ENCODE measurements at places on chromosomes 3 and 15.
A peak's percentile ranks its signal among the peaks of the same experiment; 100 is the strongest.

DNA sequence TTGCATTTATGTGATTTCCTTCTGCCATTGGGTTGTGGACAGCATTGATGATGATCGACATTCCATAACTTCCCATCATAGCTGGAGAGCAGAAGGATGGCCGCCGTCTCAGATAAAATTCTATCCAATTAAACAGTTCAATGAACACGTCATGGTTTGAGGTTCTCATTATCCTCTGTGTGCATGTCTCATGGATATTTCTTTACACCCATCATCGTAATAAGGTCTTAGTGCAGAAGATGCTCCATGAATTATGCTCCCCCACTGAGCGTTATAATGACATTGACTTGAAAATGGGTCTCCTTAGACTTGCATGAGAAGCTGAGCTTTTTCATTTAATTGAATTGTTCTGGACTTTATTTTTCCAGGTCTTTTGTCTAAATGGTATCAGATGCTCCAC is 92.1 kb downstream of the TRIM42 start:
- no peak for DNase-seq

- DNase-seq, result no peak
Measured at GRCh38 chr3:153069598-153070510, 92.2 kb upstream of the RAP2B start.

- DNase-seq, result no peak
Measured at GRCh38 chr3:56681984-56682461, 1.0 kb downstream of the TASOR start.

GRCh38 chr3:186544281-186544680 is at the start of gene CRYGS:
CRYGS (minus strand) TSS chr3:186544380; CDS start chr3:186544326, 54 bp downstream.
- DNase-seq, result no peak

GRCh38 chr15:71212146-71212545 is 96.9 kb downstream of the THSD4 start:
- DNase-seq, result no peak

DNA sequence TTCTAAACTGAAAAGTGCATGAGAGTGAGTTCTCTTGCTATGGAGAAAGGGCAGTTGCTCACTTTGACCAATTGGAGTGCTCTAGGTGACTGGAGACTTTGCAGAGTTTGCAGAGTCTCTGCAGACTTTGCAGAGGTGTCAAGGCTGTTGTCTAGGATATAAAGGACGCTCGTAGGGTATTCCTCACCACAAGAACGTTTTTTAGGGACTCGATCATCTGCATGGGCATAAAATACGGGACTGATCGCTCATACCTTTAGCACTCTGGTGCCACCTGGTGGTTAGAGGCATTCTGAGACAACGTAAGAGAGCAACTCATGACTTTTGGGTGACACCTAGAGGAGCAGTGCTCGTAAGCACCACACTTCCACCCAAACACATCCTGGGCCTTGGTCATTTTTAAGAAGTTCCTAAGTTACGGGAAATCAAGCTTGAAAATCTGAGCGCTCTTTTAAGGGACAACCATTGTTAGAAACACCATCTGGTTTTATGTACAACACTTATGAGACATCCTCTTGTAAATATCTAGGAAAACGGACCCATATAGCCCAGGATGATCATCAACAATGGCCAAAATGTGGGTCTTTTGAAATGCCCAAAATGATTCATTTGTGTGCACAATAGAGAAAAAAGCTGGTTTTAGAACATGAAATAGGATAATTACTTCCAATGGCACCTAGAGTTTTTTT is 51.6 kb upstream of the XCR1 start:
- peak; percentile 65 for DNase-seq

DNA sequence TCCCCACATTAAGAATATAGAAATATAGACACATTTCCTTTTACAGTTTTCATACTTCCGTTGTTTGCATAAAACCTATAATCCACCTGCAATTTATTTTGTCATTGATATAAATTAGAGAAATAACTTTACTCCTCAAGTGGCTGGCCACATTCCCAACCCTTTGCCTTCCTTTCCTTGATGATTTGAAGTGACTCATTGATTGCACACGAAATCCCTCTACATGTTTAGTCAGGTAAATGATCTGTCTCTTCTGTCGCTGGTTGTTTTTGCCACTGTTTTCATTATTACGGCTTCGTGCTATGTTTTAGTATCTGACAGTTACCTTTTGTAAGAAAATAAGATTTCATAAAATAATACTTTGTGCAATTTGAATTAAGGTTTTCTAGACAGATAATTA is 272.2 kb upstream of the NR2E3 start:
- DNase-seq, result no peak

DNA sequence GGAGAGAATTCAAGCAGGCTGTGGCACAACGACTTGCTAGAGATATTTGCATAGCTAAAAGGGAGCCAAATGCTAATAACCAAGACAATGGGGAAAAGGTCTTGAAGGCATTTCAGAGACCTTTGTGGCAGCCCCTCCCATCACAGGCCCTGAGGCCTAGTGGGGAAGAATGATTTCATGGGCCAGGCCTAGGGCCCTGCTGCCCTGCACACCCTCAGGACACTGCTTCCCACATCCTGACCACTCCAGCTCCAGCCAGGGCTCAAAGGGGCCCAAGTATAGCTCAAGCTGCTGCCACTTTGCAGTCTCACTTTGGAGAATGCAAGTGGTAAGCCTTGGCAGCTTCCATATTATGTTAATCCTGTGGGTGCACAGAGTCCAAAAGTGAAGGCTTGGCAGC is 21.5 kb upstream of the PTPN23 start:
- DNase-seq, result no peak

DNA sequence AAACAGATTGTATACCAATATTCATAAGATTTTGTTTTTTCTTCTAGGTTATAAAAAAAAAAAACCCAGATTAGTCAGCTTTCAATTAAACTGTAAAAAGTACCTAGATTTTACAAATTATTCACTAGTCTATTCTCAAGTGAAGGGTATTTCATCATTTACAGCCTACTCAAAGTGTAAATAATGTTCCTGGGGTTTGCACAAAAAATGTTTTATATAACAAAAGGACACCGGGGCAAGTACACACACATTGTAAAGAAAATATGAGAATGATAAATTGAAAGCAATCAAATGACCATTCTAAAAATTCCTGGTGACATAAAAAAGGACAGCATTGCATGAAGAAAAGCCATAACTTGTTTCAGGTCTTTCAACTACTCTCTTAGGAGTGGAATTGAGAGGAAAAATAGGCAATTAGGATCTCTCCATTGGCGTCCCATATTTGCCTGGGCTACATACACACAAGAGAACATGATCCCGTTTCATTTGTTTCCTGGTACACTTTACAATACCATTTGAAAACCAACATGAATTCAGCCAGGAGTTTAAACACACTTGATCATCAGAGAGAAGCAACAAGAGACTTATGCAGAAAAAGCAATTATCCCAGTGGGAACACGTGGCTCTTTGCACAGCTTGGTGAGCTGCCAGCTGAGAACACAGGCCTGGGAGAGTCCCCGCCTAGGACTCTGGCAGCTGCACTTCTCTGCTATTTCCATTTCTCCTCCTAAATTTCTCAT is 1039.2 kb downstream of the ROBO1 start:
- DNase-seq, result no peak

DNA sequence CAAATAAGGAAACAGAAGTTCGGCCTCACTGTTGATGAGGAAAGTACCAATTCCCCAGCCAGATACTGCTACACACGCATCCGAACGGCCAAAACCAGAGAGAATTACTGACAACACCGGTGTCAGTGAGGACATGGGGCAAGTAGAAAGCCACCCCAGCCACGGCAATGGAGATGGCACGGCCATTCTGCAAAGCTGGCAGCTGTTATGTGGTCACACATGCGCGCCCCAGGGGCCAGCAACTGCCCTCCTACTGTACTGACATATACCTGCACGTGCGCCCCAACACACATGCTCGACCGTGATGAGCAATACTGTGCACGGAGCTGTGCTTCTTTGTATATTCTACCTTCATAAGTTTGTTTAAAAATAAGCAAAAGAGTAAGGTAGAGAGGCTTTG is 217.4 kb downstream of the ADAMTS17 start:
- no peak for DNase-seq

GRCh38 chr3:130801473-130801872 is 54.8 kb upstream of the PIK3R4 start:
- no peak for DNase-seq

GRCh38 chr15:79640206-79640605 is 208.1 kb downstream of the MINAR1 start:
- DNase-seq, result no peak

DNA sequence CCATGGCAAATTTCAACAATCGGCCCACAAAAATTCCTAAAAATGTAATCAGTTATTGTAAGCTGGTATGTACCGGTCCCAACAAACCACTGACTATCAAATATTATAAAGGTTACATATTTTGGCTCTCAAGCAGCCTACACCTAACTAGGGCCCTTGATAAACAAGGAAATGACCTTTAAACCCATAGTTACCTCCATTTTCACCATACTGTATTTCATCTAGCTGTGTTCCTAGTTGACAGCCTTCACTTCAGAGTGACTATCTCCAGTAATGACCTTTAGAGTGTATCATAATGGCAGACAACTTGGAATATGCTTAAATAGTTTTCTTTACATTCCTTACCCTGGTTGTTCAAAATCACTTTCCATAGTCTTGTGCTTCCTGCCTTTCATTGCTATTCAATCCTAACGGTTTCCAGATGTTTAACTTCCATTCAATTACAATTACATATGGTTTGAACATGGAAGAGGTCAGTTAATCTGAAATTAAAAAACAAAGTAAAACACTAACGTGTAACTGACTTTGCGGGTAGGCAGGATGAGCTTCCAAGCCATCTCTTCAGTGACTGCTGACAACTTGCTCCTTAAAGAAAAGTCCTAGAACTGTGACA is 111.9 kb upstream of the TSC22D2 start:
- DNase-seq, result no peak

GRCh38 chr3:54931182-54931581 is 3.3 kb upstream of the LRTM1 start:
- no peak for DNase-seq

- no peak for DNase-seq
Measured at GRCh38 chr15:70433586-70434324, 329.6 kb downstream of the UACA start.

DNA sequence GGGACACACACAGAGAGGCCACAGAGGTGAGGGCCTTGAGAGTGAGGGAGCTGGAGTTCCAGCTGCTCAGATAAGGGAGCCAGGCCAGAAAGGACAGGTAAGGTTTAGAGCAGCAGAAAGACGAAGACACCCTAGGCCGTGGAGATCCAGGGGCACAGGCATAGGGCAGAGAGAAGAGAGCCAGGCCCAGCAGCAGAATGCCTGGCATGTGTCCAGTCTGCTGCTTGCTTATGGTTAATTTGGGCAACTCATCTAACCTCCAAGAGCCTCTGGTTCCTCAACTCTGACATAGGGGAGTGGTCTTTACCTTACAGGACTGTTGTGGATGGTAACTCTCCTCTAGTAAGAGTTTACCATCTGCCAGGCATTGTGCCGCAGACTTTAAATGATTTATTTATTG is 35.9 kb downstream of the STARD5 start:
- DNase-seq, result no peak

DNA sequence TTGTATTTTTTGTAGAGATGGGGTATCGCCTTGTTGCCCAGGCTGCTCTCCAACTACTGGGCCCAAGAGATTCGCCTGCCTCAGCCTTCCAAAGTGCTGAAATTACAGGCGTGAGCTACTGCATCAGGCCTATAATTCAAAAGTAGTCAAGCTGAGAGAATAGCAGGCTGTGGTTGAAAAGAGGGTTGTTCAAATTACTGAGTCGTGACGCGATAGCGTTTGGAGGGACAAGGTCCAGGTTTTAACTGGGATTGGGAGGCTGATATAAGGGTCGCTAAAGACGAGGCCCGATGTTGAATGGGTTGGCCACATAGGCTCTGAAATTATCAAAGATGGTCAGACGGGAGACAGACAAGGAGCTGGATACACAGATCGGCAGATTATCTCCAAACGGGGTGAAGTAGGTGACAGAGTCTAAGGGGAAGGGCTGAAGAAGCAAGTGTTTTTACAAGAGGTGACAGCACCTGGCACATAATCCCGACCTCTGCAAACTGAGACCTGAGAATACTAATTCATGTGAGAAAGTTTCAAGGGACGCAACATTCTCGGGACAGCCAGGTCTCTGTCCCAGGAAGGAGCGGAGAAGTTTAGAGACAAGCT is 759 bp upstream of the ARID3B start:
- DNase-seq, result no peak

- DNase-seq, result no peak
Measured at GRCh38 chr3:29311795-29312194, 30.9 kb downstream of the RBMS3 start.

GRCh38 chr15:63503739-63504246 is 600 bp upstream of the USP3 start:
- peak; percentile 49 for DNase-seq

GRCh38 chr15:46413799-46414198 is 779.0 kb downstream of the SQOR start:
- no peak for DNase-seq

GRCh38 chr3:167723872-167724271 is 10.8 kb downstream of the PDCD10 start:
- DNase-seq, result no peak
